Myocyte (in vitro differentiated cells): ENCODE measurements at places on chromosomes 16 and 17.

GRCh38 chr17:73598212-73598611, 46.0 kb downstream of the SDK2 start:
- DNase-seq, result no peak

- DNase-seq, result peak; percentile 93
Observed at GRCh38 chr17:77881545-77881944, 77.0 kb upstream of the TNRC6C start.

- peak; percentile 41 for DNase-seq
Observed at GRCh38 chr17:62995377-62995885, 29.4 kb downstream of the TANC2 start.

DNA sequence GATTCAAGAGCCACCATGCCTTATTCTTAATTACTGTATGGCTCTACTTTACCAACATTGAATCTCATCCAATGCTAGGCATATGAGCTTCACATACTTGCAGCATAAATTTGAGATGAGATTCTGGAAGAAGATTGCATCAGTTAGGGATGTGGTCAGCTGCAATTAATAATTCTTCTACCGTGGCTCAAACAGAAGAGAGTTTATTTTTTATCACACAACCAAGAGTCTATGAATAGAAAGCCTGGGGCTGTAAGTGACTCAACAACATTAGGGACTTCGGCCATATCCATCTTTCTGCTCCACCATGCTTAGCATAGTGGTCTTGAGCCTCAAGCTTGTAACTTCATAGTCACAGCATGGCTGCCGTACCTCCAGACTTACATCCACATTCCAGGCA, 179.4 kb upstream of the IRX6 start:
- DNase-seq, result no peak

DNA sequence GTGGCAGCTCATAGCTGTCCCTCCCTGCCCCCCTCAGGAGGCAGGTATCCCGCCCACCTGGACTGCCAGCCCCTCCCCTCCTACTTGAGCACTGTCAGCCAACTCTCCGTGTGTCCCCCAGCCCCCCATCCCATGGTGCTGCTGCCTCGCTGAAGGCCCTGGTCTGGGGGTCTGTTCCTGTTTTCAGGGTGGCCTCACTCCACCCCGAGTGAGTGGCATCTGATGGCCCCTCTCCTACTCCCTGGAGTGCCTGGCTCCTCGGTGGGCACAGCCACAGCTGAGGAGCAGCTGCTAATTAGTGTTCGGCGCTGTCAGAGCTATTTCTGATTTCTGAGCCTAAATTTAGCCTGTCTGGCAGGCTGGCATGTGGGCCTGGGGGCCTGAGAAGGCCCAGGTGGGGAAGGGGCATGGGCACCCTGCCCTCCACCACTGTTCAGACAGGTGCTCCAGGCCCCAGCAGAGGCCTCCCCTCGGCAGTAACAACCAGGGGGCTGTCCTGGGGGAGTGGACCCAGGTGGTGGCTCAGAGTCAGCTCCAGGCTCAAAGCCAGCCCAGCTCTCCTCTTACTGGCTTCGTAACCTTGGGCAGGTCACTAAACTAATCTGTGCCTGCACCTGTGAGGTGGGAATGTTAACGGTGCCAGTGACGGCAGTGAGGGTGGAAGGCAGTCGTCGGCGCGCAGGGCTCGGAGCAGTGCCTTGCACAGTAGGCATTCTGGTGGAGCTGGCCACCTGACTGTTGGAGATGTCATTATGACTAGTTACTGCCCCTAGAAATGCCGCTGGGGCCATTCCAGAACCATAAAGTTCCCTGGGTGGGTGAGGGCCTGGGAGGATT, 6.5 kb downstream of the FMNL1 start:
- DNase-seq, result peak; percentile 94

DNA sequence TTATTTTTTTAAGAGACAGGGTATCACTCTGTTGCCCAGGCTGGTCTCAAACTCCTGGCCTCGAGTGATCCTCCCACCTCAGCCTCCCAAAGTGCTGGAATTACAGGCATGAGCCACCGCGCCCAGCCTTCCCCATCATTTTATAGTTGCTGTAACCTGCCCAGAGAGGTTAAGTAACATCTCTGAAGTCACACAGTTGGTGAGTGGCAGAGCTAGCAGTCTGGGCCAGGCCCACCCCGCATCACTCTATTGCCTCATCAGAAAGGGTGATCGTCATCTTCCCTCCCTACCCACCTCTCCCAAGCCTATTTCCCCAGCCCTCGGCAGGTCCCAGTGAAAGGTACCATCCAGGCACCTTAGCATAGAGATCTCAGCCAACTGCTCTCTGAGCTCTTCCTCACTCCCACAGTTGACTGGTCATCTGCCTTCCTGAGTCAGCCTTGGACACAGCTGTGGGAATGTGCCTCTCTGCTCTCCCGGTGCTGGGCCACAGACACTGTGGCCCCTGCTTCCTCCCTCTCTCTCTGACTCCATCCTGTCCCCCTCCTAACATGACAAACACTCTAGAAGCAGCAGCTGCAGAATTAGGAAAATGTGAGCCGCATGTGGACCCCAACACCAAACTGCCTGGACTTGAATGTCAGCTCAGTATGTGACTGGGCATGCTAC, 57.1 kb downstream of the SCNN1B start:
- peak; percentile 9 for DNase-seq

DNA sequence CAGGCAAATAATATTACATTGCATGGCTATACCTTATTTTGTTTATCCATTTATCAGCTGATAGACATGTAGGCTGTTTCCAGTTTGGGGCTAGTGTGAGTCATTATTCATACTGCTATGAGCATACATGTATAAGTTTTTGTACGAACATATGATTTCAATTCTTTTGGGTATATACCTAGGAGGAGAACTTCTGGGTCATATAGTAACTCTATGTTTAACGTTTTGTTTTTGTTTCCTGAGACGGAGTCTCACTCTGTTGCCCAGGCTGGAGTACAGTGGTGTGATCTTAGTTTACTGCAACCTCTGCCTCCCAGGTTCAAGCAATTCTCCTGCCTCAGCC, 2.4 kb upstream of the ITGAL start:
- no peak for DNase-seq

GRCh38 chr16:14606102-14606501, 24.0 kb downstream of the PARN start:
- no peak for DNase-seq
